ENCODE measurements at places on chromosomes 16 and 17.

- DNase-seq, result no peak
These were observed 408.7 kb downstream of the SLC39A11 start for GRCh38 chr17:72683506-72684404.

DNA sequence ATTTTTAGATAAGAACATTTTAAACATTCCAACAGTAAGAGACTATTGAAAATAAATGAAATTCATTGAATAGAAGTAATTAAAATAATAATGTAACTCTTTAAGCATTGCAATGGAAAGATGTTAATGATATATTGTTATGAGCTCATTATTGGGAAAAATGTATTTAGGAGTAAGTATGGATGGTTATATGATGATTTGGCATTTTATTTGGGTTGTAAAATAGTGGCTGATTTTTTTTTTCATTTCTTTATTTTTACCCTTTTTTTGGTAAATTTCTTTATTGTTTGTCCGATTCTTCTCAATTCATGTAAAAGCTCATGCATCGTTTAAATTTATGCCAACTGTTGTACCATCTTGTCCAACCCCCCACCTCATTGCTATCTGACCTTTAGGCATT is 539.9 kb downstream of the HS3ST4 start:
- no peak for DNase-seq

GRCh38 chr17:66200685-66201092 is 8.8 kb upstream of the CEP112 start:
- DNase-seq, result peak; percentile 58

DNA sequence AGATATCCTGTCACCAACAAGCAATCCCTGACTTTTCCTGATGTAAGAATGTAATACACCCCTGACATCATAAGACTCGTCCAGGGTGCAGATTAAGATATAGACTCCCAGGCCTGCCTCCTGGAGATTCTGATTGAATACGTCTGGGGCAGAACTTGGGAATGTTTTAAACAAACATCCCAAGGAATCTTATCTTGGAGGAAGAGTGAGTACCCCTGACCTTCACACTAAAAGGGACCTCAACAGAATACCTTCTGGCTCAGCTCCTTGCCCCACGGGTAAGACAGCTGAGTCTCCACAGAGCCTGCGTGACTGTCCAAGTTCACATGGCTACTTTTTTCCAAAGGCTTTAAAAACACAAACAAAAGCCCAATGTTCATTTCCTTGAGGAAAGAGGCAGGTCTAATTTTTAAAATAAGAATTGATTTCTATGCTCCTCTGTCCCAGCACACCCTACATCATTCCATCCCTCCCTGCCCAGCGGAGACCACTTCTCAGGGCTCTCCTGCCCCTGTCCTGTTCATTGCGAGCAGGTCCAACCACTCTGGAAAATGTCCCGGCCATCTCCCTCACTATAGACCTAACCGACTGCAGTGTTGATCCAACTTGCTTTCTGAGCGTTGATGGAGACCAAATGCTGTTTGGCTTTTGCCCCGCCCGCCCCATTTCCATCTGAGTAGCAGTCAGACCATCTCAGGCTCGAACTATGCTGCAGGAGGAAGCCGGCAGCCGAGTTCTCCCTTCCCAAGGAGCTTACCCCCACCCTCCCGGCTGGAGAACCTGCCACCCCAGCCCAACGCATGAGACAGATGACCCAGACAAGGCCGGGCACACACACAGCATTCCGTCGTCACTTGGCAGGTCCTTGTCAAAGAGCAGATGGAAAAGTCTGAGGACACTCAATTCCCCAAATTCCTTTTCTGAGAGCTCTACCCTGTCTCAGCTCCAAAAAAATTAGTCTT is 44.1 kb upstream of the MYH10 start:
- DNase-seq, result no peak

- DNase-seq, result no peak
These were observed 170.4 kb downstream of the ZFHX3 start for GRCh38 chr16:72877374-72878028.

DNA sequence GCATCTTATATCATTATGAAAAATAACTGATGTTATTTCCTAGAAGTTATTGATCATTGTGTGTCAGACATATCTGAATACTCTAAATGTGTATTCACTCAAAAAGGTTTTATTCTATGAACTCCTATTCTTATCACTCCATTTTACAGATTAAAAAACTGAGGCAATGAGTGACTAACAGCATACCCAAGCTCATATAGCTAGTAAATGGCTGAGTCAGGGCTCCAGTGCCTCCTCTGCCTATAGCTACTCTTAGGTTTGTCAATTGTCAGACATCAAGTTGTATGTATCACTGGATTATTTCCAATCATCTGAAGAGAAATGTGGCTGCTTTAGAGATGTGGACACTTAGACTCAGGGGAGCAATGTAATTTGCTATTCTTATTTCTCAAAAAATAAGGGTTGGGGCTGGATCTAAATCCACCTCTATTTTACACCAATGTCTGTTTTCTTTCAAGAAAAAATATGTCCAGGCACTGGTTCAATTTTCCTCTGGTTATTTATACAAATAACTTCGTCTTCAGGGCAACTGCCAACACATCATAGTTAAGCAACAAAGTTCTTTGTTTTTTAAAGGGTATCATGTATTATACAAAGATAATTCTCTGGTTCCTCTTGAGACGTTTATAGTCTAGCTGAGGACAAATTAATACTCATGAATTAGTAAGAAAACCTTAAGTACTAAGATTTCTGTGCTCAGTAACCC is 328.9 kb upstream of the MAF start:
- DNase-seq, result no peak

- DNase-seq, result no peak
These were observed 83.2 kb upstream of the GNG13 start for GRCh38 chr16:883781-884180.

DNA sequence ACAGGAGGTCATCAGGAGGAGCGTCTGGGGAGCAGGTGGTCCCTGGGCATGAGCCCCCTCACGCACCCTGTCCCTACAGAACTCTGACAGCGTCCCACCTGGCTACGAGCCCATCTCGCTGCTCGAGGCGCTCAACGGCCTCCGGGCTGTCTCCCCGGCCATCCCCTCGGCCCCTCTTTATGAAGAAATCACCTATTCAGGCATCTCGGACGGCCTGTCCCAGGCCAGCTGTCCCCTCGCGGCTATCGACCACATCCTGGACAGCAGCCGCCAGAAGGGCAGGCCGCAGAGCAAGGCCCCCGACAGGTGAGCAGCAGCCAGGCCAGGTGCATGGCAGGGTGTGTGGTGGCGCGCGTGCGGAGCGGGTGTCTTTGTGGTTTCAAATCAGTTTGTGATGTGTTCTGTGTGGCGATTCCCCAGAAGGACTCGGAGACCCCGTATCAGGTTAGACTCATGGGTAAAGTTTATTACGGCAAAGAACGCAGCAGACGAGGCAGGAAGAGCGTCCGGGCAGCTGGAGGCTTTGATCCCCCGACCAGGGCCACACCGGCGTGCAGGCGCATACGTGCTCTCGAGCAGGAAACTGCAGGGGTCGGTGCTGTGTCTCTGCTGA is 11.8 kb upstream of the NUDT16L1 start:
- DNase-seq, result no peak

- no peak for DNase-seq
These were observed 10.9 kb downstream of the KRT37 start for GRCh38 chr17:41413353-41413957.

DNA sequence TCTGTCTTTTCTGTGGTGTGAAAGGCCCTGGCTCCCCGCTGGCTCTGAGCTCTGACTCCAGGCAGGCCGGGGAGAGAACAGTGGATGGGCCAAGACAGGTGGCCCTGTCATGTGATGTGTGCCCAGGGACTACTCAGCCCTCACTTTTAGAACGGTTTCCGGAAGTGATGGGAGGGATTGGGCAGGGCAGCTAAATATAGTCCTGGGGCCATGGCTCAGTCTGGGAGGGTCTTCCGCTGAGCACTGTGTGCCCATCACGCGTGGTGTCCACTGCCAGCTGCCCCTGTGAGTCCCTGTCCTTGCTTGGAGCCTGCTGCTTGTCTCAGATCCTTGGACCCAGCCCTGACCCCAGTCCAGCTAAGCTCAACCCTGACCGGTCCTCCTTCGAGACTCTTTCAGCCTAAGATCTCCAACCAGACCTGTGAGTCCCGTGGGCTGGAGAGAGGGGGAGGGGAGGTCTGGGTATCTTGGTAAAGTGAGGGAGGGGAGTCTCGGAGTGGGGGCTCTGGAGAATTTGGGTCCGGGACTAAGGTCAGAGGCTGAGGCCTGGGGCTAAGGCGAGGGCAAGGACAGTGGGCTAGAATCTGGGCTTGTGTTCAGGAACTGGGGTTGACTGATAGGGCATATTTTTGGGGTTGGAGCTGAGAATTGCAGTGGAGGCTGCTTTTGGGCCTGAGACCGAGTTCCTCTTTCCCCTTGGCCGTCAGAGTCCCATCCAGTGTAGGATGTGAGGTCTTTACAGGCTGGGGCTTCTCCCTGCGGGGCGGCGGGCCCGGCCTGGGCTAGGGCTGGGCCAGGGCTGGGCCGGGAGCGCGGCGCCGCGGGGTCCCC is at the start of gene TRIM72:
Gene TRIM72, plus strand, starts transcription at position 243 of the 831 bp plus-strand sequence. CDS start 620 bp downstream, outside the sequence.
- no peak for DNase-seq

DNA sequence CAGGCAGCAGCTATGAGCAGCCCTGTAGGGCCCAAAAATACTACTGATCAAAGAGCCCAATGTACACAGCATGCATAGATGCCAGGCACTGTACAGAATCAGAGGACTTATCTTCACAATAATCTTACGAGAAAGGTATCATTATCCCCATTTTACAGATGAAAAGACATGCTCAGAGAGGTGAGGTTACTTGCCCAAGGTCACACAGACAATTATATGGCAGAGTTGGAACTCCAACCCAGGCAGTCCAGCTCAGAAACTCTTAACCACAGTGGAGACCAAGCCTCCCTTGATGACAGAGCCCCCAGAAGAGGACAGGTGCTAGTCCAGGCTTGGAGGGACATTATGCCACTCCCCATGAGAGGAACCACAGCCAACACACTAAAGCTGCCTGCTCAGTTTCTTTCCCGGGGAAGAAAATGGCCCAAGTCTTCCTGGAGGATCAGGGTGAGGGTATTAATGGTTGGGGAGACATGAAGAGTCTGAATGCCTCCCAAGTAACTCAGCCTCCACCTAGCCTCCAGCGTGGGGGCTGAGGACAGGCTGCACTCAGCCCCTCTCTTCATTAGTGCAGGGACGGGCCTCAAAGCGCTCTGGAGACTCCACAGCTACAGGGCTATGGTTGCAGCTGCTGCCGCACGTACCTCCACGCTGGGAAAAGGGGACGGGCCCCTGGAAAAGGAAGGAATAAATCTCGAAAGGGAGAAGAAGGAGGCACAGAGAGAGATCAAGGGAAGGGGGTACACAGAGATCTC is 826 bp downstream of the UNC119 start:
- DNase-seq, result no peak

DNA sequence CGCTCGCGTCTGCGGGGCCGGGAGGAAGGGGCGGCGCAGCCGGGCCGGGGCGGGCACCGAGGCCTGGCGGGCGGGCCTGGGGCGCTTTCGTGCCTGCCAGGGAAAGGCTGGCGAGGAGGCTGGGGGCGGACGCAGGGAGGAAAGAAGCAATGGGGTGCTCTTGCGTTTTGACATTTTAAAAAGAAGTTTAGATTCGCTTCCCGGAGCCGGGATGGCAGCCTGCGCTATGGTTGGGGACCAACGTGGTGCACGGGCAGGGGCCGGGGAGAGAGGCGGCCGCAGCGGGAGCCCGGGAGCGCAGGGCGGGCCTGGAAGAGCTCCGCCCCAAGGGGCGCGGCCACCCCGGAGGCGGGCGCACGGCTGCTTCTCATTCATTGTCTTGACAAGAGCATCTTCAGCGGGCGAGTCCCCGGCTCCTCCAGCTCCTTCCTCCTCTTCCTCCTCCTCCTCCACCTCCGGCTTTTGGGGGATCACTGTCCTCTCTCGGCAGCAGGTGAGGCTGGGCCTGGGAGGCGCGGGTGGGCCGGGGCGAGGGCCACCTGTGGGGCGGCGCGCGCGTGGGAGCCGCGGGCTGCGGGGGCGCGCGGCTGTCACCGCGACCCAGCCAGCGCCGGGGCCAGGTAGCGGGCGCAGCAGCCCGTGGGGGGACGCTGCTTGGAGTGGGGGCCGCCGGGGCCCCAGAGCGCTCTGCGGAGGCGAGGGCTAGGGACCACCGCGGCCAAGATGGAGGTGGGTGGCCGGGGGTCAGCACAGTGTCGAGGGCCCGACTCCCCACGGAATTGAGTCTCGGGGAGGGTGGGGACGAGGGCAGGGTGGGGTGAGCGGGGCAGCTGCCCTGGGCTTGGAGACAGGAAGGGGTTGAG is at the start of gene CORO1A:
Gene CORO1A, plus strand, starts transcription at position 370 of the 863 bp plus-strand sequence. CDS start 1,608 bp downstream, outside the sequence.
- peak; percentile 91 for DNase-seq

DNA sequence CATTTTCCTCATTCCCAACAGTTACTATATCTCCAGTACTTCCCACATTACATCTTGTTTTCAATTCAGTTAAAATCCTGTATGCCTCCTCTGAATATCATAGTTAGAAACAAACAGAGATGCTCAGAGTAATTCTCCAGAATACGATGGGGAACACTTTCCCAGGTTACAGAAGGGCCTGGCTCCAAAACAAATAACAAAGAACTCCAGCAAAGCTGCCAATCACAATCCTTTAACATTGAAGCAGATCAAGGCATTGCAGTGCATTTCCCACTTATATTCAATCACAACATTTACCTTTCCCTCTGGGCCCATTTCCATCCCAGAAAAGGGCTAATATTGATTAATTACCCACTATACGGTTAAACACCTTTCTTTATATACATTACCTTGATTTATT is 29.4 kb upstream of the PMFBP1 start:
- no peak for DNase-seq

DNA sequence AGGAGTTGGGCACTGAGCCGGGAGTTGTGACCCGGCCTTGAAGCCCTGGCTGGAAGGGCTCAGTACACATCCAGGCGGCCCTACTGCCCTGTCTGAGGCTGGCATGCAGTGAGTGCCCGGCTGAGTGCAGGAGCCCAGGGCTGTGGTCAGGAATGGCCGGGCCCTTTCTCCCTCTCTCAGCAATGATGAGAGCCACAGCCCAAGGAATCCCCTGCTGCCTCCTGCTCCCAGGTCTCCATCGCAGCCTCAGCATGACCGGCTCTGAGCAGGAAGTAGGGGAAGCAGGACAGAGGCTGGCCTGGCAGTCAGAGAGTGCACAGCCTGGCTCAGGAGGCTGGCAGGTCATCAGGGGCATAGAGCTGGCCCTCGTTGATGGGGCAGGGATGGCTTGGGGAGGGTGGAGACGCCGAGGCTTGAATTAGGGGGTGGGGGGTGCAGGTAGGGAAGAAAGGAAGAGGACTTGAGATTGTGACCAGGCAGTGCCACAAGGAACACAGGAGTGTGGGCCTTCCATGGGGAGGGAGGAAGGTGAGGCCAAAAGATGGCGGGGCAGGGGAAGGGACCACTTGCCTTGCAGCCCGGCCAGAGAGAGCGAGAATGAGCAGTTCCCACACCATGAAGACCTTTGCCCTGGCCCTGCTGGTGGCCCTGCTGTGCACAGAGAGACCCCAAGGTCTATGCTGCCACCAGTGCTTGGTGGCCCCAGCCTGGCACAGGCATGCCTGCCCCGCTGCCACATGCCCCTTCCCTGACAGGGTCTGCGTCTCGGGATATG is 32.1 kb upstream of the KRT17 start:
- no peak for DNase-seq

- DNase-seq, result no peak
These were observed 13.3 kb upstream of the MRC2 start for GRCh38 chr17:62614142-62614541.

- DNase-seq, result peak; percentile 65
These were observed 670 bp downstream of the RPS2 start for GRCh38 chr16:1963806-1964505.
